ENCODE measurements at places on chromosomes 7 and 10. TPM values are rescaled to one million over a fixed set of nuclear protein-coding genes. Genes with fewer than 3 reads are reported as not detected.

The TLL2 gene
- 0.90 TPM for total RNA-seq

The MMD2 gene
- 0.11 TPM for total RNA-seq

GRCh38 chr7:16318989-16319915 is 102.1 kb downstream of the CRPPA start:
- DNase-seq: no peak

The ELAPOR2 gene
- 14.6 TPM for total RNA-seq

The LAMB1 gene
- total RNA-seq: 323 TPM

The PVRIG gene
- total RNA-seq: 0.21 TPM

- DNase-seq: no peak
Observed at GRCh38 chr10:31215052-31215451, 104.0 kb upstream of the ZEB1 start.

The PHYHIPL gene
- total RNA-seq: 0.85 TPM

The RSPH10B gene
- total RNA-seq: not detected

The CCDC3 gene
- total RNA-seq: 22.5 TPM

The SPDYE5 gene
- total RNA-seq: not detected

GRCh38 chr7:116924741-116925140 is 28.6 kb upstream of the ST7 start:
- no peak for DNase-seq

- DNase-seq: no peak
Observed at GRCh38 chr7:1733206-1733907, 63.3 kb downstream of the ELFN1 start.

- no peak for DNase-seq
Observed at GRCh38 chr10:80172896-80173295, 32.4 kb downstream of the ANXA11 start.

- DNase-seq: no peak
Observed at GRCh38 chr7:112097524-112097923, 108.7 kb downstream of the DOCK4 start.
